ENCODE measurements at places on chromosomes 13 and 19. TPM values are rescaled to one million over a fixed set of nuclear protein-coding genes. Genes with fewer than 3 reads are reported as not detected.

Gene CLEC17A
- not detected for total RNA-seq

Gene ACER1
- not detected for total RNA-seq

Gene SELENOV
- total RNA-seq = not detected

Gene HIF3A
- not detected for total RNA-seq

DNA sequence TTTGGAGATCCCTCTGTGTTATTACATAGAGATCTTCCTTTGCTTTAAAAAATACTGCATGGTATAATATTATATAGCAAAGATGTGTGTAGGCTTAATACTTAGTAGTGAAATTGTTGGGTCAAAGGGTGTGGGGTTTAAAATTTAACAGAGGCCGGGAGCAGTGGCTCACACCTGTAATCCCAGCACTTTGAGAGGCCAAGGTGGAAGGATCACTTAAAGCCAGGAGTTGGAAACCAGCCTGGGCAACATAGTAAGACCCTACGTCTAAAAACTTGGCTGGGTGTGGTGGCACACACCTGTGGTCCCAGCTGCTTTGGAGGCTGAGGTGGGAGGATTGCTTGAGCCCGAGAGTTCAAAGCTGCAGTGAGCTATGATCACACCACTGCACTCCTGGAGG lies 22.3 kb upstream of the CEBPA start:
- DNase-seq = no peak

GRCh38 chr13:97385854-97386253 lies 48.1 kb upstream of the RAP2A start:
- DNase-seq = peak; percentile 24

- no peak for DNase-seq
These were observed 710.3 kb upstream of the SLITRK5 start for GRCh38 chr13:86960876-86961275.

All from HT1080 (cell line).